RWPE2 (cell line): ENCODE measurements at places on chromosomes 3 and 15.

DNA sequence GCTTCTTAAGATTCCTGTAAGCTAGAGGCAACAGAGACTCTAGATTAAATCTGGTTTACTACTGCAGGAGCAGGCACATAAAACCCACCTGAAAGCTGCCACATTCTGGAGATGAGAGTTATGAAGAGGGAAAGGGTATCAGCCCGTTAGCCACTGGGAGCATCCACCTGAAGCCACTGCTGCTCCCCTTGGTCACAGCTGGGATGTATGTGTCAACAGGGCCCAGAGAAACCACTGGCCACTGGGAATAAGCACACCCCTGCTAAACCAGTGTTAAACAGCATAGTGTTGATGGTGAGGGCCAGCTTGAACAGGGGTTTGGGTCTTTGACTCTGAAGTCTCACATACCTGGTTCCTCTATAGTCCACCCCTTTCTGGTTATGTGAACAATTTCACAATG lies 10.9 kb downstream of the SLCO2A1 start:
- no peaks in the 10 kb centered on the region for H3K27me3 ChIP-seq
- H3K4me1 ChIP-seq, result no peaks in the 10 kb centered on the region

- DNase-seq, result no peak
- H3K27ac ChIP-seq, result no peak overlapping the region
- no peak overlapping the region for H3K4me3 ChIP-seq
- H3K4me1 ChIP-seq, result no peaks in the 10 kb centered on the region
Observed at GRCh38 chr3:1532935-1533606, 440.2 kb downstream of the CNTN6 start.

GRCh38 chr3:42213417-42213816 lies 52.6 kb downstream of the CCK start:
- no peaks in the 10 kb centered on the region for H3K4me1 ChIP-seq
- no peak for DNase-seq
- H3K27ac ChIP-seq, result no peak overlapping the region
- H3K4me3 ChIP-seq, result no peak overlapping the region
- H3K27me3 ChIP-seq, result no peaks in the 10 kb centered on the region
- H3K36me3 ChIP-seq, result peaks cover 25% of the 10 kb centered on the region

DNA sequence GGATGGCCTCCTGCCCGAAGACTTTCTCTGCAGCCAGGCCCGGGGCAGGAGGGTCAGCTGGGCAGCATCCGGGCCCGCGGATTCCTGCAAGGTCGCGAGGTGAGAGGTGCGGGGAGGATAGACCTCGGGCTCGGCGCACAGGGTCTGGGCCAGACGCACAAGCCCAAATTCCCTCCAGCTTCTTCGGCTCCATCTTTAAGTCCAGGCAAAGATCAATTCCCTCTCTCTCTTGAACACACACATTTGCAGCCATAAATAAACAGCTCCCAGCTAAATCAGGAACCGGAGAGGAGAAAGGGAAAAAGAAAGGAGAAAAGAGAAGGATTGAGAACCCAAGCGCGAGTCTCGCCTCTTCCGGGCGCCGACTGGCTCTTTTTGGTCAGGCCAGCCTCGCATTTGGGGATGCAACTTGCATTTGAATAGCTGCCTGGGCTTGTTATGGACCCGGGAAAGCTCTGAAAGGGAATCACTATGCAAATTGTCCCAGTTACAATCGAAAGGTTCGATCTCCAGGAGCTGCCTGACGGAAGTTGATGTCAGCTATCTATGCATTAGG lies 14.5 kb upstream of the ONECUT1 start:
- H3K36me3 ChIP-seq, result no peaks in the 10 kb centered on the region
- no peak for DNase-seq
- peaks cover 98% of the 10 kb centered on the region for H3K27me3 ChIP-seq
- H3K4me3 ChIP-seq, result no peak overlapping the region

GRCh38 chr15:98532063-98532462 lies 116.3 kb upstream of the IGF1R start:
- no peaks in the 10 kb centered on the region for H3K4me1 ChIP-seq
- H3K27ac ChIP-seq, result no peak overlapping the region

DNA sequence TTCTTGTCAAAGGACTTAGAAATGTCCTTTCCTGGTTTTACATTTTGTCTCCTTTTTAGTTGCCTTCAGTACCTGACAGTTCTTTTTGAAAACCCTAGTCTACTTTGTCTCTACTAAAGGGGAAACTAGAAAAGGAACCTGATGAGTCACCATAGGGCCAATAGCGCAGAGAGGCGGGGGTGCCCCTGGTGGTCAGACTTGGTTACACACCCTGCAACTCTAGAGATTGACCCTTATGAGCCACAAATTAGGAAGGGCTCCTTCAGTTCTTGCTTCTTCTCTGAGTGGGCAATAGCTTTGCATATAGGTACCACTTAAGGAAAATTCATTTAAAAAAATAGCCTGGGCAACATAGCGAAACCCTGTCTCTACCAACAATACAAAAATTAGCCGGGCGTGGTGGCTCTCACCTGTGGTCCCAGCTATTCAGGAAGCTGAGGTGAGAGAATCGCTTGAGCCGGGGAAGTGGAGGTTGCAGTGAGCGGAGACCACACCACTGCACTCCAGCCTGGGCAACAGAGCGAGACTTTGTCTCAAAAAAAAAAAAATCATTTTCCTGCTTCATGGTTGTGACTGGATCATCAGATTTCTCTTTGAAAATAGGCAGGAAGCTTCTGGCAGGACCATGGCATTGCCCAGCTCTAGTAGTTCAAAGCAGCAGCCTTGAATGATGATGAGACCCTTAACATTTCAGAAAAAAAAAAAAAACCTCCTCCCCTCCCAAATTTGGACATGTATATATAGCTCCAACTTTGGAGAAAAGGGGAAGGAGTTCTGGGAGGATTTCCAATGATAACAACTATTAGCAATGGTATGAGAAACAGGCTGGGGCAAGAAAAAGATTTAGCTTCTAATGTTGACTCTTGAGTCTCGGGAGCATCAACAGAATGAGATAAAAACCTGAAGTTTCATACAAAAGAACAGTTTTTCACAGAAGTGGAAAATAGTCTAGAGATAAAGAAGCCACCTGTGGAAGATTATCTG lies 45.2 kb upstream of the RASA2 start:
- no peaks in the 10 kb centered on the region for H3K27me3 ChIP-seq
- H3K27ac ChIP-seq, result no peak overlapping the region
- no peak for DNase-seq
- H3K36me3 ChIP-seq, result peaks cover 54% of the 10 kb centered on the region

DNA sequence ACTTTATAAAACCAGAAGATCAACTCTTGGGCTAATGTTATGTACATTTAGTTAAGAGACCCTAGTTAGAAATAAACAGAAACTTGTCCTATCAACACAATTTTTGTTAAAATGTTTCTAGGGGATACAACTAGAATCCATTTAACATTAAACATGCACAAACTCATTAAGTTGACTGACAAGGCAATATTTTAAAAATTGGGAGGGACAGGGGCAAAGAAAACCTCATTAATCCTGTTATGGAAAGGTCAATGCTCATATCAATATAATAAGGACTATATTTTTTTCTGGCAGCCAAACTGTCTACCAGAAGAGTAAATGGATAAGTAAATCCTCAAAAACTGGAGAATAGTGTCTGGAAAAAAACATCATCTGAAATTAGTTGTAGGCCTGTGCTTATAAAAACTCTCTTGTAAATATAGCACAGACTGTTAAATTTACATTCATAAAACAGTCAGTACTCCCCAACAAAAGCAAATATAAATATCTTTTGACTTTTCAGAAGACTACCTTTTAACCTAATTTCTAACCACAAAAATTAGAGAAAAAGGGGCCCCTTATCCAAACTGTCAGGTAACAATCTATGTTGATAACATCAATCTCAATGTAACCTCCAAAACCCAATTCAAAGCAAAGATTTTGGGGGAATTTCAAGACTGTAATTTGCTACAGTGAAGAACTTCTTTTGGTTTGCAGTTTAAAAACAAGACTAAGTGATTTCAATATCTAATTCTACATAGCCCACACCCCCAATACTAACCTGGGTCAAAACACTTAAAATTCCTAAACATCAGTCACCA lies 4.2 kb downstream of the TRA2B start:
- DNase-seq, result no peak
- H3K27me3 ChIP-seq, result no peaks in the 10 kb centered on the region
- peaks cover 43% of the 10 kb centered on the region for H3K4me1 ChIP-seq
- H3K36me3 ChIP-seq, result peaks cover 90% of the 10 kb centered on the region
- peak overlapping the region; percentile 85 for H3K27ac ChIP-seq

DNA sequence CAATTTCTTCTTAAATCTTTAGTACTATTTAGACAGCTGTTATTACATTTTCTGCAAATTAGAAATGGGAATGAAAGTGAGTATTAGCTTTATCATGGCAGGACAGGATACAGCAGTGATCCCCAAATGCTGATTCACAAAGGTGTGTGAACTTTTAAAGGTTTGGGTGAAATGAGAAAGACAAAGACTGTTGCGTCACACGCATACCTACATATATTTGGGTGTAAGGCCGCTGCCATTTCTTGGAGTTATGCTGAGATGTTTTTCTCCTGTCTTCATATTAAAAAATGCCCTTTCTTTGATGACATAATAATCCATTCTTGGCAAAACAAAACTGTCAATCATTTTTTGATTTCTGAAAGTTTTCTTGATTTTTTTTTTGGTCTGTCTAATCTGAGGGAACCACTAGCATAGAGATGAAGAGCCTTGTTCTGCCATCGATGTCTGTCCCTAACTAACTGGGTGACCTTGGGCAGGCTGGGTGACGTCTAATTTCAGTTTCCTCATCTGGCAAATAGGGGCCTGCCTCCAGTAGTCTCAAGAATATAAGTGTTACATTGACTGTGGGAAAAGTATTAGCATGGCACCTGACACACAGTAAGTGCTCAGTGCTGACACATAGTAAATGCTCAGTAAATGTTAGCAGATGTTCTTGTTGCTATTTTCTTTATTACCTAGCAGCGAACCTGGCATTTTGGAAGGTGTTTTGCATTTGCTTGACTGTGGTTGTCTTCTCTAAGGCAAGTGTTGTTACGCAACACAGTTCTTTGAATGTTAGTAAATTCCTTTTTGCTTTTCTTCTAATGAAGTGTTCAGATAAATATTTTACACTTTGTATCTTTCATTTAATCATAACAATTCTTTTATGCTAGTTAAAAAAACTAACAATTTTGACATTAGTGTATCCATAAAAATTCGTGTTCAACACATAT lies 5.0 kb downstream of the MITF start:
- no peak overlapping the region for H3K27ac ChIP-seq
- H3K27me3 ChIP-seq, result no peaks in the 10 kb centered on the region
- H3K4me3 ChIP-seq, result no peak overlapping the region
- no peaks in the 10 kb centered on the region for H3K4me1 ChIP-seq

- peaks cover 12% of the 10 kb centered on the region for H3K4me1 ChIP-seq
- H3K27me3 ChIP-seq, result no peaks in the 10 kb centered on the region
- H3K27ac ChIP-seq, result no peak overlapping the region
- no peaks in the 10 kb centered on the region for H3K36me3 ChIP-seq
- no peak overlapping the region for H3K4me3 ChIP-seq
Observed at GRCh38 chr3:179175358-179175757, 27.2 kb downstream of the PIK3CA start.

GRCh38 chr15:79339588-79340314 lies 28.8 kb downstream of the TMED3 start:
- H3K27ac ChIP-seq, result no peak overlapping the region
- H3K4me3 ChIP-seq, result no peak overlapping the region
- H3K4me1 ChIP-seq, result no peaks in the 10 kb centered on the region
- H3K27me3 ChIP-seq, result no peaks in the 10 kb centered on the region

DNA sequence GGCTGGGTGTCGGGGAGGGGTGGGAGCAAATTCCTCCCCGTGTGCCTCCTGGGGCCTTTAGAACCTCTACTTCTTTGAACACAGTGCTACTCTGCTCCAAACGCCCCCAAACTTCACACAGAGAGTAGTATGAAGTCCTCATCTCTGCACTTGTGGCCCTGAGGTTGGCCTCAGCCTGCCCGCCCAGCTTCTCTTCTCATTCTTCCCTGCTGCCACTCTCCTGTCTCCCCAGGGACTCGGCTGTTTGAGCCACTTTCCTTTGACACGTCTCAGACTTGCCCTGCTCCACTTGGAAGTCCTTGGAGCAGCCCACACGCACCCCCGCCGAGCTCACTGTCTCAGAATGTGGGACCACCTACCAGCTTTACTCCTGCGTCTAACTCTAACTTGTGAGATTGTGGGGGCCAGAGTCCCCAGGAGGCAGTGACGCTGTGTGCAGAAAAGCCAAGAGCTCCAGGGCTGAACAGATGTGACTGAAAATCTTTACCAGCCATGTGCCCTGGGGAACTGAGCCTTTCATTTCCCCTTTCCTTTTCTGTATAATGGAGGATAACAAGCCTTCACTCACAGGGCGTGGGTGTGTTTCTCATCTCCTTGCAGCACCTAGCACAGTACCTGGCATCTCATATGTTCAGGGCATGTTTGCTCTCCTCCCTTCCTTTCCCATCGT lies 233.6 kb upstream of the CTDSPL start:
- no peak overlapping the region for H3K27ac ChIP-seq
- H3K27me3 ChIP-seq, result peaks cover 6% of the 10 kb centered on the region
- no peaks in the 10 kb centered on the region for H3K4me1 ChIP-seq
- H3K4me3 ChIP-seq, result no peak overlapping the region
- H3K36me3 ChIP-seq, result no peaks in the 10 kb centered on the region

DNA sequence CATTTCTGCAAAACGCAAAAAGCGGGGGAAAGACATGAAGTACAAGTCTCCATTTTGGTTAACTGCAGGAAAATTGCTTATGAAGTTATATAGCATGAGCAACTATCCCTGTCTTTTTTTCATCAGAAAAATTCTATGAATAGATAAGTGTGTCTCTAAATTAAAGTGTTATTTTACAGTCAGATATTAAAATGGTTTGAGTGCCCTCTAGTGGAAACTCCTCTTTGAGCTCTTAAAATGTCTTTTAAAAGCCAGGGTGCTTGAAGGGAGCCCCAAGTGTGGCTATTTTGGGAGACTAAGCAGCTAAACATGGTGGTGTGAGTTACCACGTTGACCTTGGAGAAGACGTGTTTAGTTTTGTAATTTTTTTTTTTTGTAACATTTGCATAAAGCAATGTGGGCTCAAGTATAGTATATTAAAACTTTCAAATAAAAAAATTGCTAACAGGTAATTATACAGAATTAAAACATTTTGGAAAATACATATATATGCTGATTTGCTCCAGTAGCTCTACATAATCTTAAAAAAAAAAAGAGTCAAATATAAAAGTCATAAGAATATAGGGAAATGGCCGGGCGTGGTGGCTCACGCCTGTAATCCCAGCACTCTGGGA lies 77.2 kb downstream of the PPP2R3A start:
- peaks cover 10% of the 10 kb centered on the region; the same call in 1 of the 2 replicates for H3K36me3 ChIP-seq
- H3K27ac ChIP-seq, result no peak overlapping the region
- H3K27me3 ChIP-seq, result no peaks in the 10 kb centered on the region
- H3K4me3 ChIP-seq, result no peak overlapping the region
- no peak for DNase-seq

- no peaks in the 10 kb centered on the region for H3K27me3 ChIP-seq
- no peak overlapping the region for H3K4me3 ChIP-seq
- no peaks in the 10 kb centered on the region for H3K36me3 ChIP-seq
- H3K4me1 ChIP-seq, result no peaks in the 10 kb centered on the region
- H3K27ac ChIP-seq, result no peak overlapping the region
Observed at GRCh38 chr15:84003791-84004503, 231.6 kb upstream of the GOLGA6L4 start.
